ENCODE measurements at places on chromosomes 4 and X. TPM values are rescaled to one million over a fixed set of nuclear protein-coding genes. Genes with fewer than 3 reads are reported as not detected.

The SPANXA1 gene
- 2.1 TPM for total RNA-seq

The AFP gene
- not detected for total RNA-seq

The GSPT2 gene
- total RNA-seq, result 7.3 TPM

DNA sequence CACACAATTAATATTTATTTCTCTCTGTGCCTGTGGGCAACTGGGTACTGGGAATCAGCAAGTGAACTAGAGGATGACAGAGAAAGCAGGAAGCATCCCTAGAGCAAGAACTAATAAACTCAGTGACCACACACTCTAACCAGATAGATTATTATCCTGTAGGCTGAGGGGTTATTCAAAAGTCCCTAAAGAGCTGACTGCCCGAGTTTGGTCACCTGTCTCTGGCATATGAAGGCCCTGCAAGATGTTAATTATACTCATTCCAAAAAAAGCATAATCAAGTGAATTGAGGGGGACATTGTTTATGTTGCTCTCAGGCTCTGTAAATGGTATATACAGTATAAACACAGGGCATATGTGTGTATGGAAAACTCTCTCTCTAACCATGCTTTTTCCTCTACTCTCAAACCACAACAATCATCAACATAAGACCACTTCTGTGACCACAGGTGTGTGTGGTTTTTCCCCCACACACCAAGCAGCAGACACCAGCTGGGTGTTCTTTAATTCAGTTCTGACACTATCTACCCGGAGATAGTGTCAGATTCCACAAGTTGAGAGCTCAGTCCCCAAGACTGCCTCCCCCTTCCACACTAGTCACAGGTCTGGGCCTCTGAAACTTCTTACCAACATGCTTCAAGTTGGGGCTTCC, 6.2 kb upstream of the HPSE start:
- DNase-seq, result no peak

DNA sequence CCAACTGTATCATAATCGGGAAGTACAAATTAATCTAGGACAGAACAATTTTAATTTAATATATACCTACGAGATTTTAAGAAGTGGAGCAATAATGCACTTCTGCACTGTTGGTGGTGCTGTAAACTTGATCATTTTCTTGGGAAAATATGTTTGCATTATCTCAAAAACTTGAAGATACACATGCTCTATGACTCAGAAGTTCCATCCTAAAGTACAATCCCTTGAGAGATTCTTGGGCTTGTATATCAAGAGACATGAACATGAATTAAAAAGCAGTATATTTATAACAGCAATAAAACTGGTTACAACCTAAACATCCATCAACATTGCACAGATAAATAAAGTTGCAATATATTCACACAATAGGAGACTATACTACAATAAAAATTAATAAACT, 168.8 kb downstream of the CLCN4 start:
- DNase-seq, result peak; percentile 3

DNA sequence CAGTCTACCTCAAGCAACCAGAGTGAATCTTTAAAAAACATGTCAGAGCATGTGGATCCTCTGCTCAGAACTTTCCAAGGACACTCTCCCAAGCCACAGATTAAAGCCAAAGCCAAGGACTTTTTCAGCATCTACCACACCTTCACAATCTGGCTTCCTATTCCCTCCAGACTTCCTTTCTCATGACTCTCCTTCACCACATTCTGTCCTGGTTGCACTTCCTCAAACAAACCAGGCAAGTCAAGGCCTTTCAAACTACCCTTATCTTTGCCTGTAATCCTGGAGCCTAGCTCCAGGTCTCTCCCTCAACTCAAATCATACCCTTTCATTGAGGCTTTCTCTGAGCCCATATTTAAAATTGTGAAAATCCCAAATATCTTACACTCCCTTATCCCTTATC, 191.6 kb upstream of the GALNTL6 start:
- no peak for DNase-seq

DNA sequence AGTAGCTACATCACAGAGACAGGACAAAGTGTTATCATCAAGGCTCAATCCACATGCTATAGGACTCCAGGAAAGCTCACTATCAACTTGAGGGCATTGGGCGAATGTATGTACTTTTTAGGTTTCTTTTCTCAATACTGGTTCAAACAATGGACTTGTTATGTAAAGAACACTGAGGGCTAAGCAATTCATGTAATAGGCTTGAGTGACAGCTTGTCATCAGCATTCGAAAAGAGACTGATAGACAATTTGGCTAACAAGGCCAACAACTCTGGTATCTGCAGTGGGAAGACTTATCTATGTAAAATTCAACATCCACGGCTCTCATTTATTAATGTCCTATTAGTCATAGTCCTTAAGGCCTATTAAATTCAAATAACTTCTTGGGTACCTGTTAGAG, 141.1 kb downstream of the NPNT start:
- no peak for DNase-seq

DNA sequence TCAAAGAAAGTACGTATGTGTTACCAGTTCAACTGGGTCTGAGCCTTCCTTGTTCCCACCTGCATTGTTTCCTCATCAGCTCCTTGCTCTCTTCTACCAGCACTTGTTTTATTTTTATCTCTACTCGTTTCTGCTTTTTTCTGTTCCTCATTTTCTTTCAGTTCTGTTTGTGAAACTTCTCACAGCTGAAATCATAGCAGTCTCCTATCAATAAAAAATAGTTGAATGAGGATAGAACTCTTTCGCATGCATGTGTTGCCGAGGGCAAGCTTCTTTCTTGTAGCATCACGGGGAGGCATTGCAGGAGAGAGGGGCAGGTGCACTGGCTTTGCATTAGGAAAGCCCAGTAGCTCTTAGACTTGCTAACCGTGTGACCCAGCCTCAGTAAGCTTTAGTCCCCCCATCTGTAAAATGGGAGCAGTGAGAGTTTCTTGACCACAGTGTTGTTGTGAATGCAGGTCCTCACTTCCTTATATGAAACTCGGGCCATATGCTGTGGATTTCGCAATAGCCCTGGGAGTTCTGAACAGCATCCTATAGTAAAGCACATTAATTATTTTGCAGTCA, 24.7 kb downstream of the OFD1 start:
- no peak for DNase-seq

GRCh38 chr4:16026160-16026761, 57.6 kb downstream of the PROM1 start:
- DNase-seq, result peak; percentile 57
